NCI-H526 treated with DMSO at 0.1 percent for 48 hours (cell line): ENCODE measurements at places on chromosomes 12 and 14.

DNA sequence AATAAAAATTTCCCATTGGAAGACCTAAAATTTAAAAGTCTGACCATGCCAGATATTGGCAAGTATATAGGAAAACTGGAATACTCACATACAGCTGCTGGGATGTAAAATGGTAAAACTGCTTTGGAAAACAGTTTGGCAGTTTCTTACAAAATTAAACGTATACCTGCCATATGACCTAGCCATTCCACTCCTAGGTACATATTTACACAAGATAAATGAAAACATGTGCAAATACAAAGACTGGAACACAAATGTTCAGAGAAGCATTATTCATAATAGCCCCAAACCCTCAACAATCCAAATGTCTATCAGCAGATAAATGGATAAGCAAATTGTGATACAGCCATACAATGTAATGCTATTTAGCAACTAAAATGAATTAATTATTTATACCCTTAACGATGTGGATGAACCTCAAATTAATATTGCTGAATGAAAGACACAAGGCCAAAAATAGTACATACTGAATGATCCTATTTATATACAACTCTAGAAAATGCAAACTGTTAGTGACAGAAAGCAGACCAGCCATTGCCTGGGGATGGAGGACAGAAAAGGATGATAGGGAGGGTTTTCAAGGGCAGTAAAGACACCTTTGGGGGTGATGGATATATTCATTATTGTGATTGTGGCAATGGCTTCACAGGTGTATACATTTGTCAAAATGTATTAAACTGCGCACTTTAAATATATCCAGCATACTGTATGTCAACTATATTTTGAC is 21.3 kb upstream of the TCP11L2 start:
- DNase-seq = peak; percentile 67

- no peak for DNase-seq
Measured at GRCh38 chr12:9868311-9868801, 798 bp downstream of the CLEC2B start.

DNA sequence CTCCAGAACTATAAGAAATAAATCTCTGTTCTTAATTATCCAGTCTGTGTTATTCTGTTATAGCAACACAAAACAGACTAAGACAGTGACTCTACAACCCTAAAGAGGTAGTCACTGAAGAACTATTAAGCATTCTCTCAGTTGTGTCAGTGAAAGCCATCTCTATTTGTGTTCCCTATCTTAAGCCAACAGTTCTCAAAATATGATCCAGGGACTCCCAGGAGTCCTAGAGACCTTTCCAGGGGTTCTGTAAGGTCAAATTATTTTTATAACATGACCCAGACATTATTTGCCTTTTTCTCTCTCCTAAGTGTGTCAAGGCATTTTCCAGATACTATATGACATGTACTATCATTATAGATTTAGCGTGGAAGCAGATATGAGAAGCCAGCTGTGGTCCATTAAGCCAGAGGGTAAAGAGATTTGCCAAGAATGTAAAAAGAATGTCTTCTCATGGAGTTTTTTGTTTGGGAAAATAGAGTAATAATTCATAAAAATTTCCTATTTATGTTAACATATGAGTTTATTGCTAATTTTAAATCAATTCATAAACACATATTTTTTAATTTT is 315.8 kb downstream of the RGS6 start:
- no peak for DNase-seq

- no peak for DNase-seq
Measured at GRCh38 chr12:6199531-6200255, 507 bp upstream of the CD9 start.

GRCh38 chr14:85426068-85426935 is 103.6 kb upstream of the FLRT2 start:
- no peak for DNase-seq

DNA sequence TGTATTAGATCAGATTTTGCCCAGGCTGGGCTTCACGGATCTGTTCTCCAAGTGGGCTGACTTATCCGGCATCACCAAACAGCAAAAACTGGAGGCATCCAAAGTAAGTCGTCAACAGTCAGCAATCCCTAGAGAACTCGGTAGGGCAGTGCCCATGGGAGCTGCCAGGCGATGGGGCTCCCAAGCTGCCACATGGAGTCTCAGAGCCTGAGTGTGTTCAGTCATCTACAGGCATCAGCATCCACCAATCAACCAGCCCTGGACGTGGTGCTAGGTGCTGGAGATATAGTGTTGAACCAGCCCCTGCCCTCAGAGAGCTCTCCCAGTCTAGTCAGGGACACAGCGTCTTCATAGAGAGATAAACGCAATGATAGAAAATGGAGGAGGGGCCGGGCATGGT is 6.9 kb downstream of the SERPINA4 start:
- no peak for DNase-seq

DNA sequence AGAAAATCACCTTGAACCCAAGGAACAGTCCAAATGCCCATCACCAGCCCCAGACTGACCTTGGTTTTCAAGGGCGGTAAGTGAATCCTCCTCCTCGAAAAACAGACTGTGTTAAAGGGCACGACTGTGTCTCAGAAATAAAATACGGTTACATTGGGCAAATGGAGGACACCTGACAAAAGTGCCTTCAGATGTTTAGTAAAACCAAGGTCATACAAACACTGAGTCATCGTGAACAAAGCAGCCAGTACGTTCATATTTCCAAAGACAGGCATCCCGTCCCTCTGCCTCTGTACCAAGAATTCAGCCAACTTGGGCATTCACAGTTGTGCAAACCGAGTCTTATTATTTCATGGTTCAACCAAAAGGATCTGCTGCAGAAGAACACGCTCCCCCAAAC is 25.9 kb downstream of the FOXN3 start:
- DNase-seq = no peak

DNA sequence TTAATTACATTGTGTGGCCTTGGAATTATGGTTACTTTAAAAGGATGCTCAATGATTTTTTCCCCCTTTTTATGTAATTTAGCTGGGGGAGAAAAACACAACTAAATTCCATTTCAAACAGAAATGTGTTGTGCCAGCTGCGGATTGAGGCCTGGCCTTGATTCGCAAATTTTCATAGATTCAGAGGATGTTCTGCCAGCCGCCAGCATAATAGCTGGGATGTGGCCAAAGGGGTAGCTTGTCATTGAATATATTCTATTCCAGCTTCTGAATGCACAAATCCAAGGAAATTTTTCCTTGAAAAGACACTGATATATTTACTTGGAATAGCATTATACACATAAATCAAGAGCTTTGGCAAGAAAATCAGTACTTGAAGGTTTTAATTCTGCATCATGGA is 43.7 kb downstream of the TRHDE start:
- DNase-seq = no peak

GRCh38 chr12:12975322-12976077 is 23.5 kb upstream of the GPRC5D start:
- DNase-seq = peak; percentile 5

- DNase-seq = no peak
Measured at GRCh38 chr12:24798335-24798734, 150.6 kb downstream of the BCAT1 start.

DNA sequence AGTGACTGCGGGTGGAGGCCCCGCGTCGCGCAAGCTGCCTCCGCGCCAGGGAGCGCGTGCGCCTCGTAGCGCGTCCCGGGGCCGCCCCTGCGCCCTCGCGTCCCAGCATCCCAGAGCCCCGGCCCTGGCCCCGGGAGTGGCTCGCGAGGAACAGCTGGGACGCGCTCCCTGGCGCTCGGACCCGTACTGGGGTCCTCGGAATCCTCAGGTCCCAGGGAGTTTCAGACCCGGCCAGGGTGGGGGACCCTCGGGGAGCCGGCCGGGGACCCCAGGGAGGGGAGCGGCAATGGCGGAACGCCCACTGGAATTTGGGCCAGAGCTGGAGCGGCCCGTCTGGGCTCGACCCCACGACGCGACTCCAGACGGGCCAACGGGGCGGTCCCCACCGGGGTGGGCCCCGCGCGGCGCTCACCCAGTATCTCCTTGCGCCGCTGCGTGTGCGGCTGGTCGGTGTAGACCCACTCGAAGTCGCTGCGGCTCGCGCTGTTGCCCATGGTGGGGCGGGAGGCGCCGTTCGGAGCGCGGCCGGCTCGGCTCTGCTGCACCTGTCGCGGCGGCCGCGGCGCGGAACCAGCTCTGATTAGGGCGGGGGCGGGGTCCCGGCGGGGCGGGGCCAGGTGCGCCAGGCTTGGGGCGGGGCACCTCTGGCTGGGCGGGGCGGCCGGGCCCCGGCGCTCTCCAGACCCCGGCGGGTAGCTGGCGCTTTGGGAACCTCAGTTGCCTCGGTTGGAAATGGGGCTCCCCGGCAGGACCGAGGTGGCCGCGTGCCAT is at the start of gene DEGS2:
TSS of gene DEGS2 (minus strand) at position 552 of the 771 bp plus-strand sequence. CDS start at position 494, 58 bp downstream.
- peak; percentile 47 for DNase-seq

- DNase-seq = no peak
Measured at GRCh38 chr12:88904705-88905104, 324.4 kb upstream of the KITLG start.

GRCh38 chr14:77306851-77307496 is 13.7 kb downstream of the POMT2 start:
- DNase-seq = no peak

DNA sequence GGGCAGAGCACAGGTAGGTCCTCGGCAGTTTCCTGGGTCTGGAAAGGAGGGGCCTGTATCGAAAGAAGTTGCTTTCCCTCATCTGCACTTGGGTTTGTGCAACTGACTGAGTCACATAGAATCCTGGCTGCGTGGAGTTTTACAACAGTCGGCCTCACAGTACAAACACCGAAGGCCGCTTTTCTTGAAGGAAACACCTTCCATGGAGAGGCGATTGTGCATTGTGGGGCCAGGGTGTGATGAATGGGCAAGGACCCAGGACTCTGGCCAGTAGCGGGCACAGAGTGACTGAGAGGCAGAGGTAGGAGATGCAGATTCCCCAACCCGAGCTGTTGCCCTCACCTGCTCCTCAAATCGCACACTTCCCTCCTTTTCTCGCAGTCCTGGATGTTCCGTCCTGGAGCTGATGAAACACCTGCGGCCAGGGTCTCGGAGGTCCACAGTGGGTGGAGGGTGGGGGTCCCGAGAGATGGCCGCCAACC is 7.7 kb downstream of the CCND2 start:
- no peak for DNase-seq

DNA sequence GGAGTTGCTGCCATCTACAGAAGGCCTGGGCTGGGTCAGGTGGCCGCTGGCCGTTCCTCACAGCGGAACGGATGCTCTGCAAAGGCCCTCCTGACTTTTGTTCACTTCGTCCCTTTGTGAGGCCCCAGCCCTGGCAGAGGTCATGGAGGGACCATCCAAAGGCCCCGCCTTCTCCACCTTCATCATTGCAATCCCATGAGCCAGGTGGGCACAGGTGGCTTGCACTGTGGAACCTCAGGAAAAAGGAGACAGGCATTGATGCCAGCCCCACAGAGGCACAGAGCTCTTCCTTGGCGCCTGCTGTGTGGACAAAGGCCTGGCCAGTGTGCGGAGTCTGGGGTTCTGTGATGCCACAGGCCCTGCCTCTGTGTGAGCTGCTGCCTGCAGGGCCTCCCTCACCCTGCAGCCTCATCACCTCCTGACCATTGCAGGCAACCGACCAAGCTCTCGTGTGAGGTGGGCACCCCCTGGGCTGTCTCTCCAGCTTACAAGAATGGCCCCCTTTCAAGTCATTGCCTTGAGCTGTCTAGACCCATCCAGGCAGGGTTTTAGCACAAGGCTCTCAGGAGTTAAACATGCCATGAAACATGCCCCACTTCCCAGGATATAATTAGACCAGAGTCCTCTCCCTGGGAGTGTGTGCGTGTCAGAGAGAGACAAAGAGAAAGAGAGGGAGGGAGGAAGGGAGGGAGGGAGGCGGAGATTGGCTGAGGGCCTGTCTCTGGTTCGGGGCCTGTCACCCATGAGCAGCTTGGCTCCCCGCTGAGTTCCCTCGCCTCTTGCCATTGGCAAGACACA is 19.3 kb downstream of the NFKBIA start:
- DNase-seq = no peak

- DNase-seq = no peak
Measured at GRCh38 chr12:49698619-49699545, 8.3 kb downstream of the FMNL3 start.

DNA sequence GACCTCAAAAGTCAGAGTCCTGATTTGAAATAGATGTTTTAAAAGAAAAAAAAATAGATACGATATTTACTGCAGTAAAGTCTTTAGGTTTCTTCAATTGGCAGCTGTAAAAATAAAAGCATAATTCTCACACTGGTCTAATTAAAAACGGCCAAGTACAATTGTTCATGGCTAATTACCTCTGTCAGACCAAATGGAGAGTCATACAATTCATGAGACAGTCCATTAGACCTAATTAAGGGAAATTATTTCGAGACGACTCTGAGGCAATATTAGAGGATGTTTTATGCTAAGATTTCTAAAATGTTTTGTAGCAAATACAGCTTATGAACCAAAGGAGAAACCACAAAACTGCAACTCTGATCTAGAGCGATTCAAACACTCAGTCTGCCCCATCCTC is 131.3 kb downstream of the PHLDA1 start:
- DNase-seq = no peak

GRCh38 chr14:74616507-74616906 is 4.5 kb upstream of the LTBP2 start:
- DNase-seq = no peak

DNA sequence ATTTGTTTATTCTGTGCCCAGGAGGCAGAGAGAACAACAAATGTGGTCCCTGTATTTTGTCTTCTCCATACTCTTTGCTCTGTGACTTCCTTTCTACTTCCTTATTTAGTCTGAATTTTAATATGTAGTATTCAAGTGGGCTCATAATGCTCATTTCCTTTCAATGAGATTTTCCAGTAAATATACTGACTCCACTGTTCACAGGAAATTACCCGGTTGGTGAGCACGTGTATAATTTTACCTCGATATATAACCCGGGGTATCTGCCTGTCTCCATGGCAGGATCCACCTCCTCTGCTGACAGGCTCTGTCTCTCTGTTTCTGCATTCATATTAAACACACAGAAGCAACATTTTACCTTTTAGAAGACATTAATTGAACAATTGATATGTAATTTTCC is 166.0 kb downstream of the SLC38A4 start:
- no peak for DNase-seq

DNA sequence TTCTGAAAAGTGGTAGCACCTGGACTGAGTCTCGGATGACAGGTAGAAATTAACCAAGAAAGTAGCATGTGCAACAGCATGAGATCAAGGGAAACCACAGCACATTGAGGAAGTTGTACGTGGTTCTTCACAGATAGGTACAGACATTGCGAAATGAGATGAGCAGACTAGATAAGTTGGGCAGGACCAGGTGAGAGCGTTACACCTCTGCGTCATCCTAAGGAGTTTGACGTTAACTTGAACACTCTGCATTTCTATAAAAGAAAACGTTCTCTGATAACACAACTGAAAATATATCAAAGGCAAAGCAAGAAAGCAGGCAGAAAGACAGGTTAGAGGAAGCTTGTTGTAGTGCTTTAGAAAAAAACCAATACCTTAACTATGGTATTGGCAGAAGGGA is 98.5 kb upstream of the RASSF8 start:
- DNase-seq = no peak

- no peak for DNase-seq
Measured at GRCh38 chr12:29695026-29695425, 88.7 kb downstream of the TMTC1 start.

DNA sequence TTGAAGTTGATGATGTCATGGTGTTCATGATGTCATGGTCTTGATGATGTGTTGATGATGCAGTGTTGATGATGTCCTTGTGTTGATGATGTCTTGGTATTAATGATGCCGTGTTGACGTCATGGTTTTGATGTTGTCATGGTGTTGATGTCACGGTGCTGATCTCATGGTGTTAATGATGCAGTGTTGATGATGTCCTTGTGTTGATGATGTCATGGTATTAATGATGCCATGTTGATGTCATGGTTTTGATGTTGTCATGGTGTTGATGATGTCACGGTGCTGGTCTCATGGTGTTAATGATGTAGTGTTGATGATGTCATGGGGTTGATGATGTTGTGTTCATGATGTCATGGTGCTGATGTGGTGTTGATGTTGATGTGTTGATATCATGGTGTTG is 48.0 kb upstream of the RIMBP2 start:
- DNase-seq = no peak
